NCI-H774 (cell line): ENCODE measurements at places on chromosomes 11 and 22.

DNA sequence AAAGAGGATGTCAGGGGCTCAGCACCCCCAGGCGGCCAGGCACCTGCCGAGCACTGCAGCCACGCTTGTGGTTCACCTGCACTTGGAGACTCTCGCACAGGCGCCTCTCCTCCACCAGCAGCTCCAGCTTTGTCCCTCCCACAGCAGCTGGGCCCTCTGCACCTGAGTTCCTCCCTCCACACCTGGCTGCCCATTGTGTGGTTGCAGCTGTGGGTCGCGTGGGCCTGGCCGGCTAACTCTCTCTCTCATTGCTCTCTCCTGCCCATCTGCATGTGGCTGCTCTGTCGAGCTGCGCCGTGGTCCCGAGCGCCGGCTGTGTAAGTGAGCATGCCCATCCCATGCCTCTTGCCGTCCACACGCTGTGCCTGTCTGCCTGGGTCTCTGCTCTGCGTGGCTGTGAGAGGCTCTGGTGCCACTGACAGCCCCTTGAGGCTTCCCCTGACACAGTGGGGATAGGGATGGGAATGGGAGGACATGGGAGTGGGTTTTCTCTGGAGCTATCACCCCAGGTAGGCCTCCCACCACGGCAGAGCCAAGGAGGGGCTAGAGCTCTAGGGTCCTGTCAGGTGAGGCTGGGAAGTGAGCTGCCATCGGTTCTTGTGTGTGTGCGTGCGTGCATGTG is 8.5 kb upstream of the ACR start:
- no peak for DNase-seq

- DNase-seq = no peak
Measured at GRCh38 chr11:72397333-72397732, 37.0 kb downstream of the CLPB start.

- DNase-seq = no peak
Measured at GRCh38 chr22:47190957-47191670, 428.7 kb downstream of the TBC1D22A start.

DNA sequence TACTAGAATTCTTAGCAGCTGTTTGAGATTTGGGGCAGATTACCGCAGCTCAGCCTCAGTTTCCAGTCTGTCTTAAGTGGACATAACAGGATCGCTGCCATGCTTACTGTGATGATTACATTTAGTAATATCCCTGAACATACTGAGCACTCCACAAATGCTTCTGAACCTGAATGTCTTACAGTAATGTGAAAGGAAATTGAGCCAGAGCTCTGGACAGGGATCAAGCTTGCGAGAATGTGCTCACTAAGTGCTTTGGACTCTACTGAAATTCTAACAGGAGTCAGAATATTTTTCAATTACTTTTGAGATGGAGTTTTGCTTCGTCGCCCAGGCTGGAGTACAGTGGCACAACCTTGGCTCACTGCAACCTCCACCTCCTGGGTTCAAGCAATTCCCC is 118.6 kb upstream of the RASSF10 start:
- DNase-seq = no peak

- no peak for DNase-seq
Measured at GRCh38 chr22:35739076-35739930, 21.6 kb downstream of the APOL5 start.

DNA sequence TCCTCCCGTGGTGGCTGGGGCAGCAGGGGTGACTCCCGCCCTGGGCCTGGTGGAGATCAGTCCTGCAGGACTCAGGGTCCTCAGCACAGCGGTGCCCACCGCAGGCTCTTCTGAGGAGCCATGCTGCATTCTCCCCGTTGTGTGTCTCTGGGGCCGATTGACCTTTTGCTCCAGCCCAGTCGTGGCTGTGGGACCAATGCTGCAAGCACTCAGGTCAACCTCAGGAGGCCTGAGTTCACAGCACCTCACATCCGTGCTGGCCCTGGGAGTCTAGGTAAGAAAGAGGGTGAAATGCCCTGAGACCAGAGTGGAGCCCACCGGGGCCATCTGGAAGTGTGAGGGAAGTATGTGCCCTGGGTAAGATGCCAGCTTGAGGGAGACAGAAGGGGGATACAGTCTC is 316.1 kb upstream of the B3GAT1 start:
- no peak for DNase-seq

GRCh38 chr11:45777127-45777969 is 27.6 kb upstream of the SLC35C1 start:
- no peak for DNase-seq

DNA sequence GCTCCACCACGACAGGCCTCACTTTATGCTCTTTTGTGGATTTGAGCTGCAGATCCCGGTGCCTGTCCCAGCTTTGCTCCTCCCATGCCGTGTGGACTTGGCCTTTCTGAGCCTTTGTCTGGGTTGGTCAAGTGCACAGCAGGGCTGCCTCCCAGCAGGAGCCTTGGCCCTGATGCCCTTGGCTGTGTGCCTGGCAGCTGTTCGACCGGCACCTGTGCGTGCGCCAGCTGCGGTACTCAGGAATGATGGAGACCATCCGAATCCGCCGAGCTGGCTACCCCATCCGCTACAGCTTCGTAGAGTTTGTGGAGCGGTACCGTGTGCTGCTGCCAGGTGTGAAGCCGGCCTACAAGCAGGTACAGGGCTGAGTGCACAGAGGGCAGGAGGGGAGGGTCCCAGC is 46.5 kb downstream of the MYO7A start:
- DNase-seq = peak; percentile 88

DNA sequence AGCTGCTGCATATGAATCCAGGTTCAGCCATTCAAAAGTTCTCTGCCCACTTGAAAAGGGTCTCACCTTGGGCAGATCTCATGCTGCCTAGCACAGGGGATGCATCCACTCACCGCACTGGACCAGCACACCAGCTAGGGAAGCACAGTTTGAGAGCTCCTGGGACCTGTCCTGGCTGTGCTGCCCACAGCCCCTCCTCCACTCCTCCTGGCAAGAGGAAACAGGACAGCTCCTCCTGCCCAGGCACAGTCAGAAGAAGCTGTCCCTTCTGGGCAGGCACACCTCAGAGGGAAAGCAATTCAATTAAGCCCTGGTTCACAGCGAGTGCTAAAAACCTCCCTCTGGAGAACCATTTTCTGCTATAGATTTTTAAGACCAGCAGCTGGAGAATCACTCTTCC is 146.7 kb downstream of the ST3GAL4 start:
- DNase-seq = no peak
